Activated CD8-positive, alpha-beta T cell treated with anti-CD3 and anti-CD28 coated beads, Interleukin-2, amount 10 ng/mL, durations not matched to agents 7 days and 5 days (primary cell): ENCODE measurements at places on chromosomes 2 and 18.

DNA sequence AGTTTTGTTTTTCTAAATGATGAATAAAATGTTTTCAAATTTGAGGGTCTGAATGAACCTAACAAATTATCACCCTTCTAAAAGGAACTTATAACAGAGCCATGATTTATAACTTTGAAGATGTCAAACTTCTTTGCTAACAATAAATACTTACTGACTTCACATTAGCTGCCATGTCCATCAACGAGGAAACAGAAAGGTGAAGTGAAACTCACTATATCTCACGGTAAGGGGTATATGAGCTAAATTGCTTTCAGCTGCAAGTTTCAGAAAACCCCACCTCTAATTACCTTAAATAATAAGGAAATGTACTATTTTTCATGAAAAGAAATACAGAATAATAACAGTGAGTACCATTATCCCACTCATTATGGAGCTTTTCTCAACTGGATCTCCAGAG is 350.8 kb upstream of the NT5C1B start:
- DNase-seq = no peak

DNA sequence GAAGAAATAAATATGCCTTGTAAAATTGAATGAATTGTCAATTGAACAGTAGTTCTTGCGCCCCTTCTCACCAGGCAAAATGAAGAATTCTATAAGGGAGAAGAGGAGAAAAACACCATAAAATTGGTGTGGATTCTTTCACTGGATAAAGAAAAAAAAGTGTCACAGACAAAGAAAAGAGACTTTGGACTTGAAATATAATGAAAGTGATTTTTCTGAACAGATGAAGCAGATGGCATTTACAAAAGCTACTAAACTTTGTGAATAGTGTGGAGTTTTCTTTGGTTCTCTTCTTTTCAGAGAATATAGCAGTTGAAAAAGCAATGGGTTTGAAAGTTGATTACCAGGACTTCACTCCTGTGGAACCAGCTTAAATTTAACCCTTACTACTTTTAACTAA is 945.7 kb downstream of the DSC3 start:
- no peak for DNase-seq

DNA sequence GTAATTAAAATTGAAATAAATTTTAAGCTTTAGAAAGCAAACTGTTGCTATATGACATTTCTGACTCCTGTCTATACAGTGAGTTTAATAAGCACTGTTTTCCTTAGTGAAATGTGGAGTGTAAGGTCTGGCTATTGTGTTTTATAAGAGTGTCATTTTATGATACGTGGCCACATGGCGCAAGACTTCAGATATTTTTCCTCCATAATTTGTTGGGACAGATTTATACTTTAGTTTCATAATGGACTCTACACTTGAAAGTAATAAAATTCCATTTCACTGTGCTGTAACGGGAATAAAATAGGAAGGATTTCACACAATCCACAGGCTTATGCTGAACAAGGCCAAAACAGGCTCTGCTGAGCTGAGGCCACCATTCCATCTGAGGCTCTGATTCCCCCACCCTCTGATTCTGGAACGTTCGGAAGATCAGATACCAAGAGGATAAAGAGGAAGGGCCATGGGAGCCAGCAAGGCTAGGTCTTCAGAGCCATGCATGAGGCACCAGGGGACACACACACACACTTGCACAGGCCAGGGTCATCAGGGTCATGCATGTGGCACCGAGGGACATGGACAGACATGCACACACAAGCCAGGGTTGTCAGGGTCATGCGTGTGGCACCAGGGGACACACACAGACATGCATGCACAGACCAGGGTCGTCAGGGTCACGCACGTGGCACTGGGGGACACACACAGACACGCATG is 35.6 kb downstream of the HDAC4 start:
- no peak for DNase-seq

GRCh38 chr2:7014174-7014640 is 97.0 kb downstream of the RNF144A start:
- peak; percentile 32 for DNase-seq

DNA sequence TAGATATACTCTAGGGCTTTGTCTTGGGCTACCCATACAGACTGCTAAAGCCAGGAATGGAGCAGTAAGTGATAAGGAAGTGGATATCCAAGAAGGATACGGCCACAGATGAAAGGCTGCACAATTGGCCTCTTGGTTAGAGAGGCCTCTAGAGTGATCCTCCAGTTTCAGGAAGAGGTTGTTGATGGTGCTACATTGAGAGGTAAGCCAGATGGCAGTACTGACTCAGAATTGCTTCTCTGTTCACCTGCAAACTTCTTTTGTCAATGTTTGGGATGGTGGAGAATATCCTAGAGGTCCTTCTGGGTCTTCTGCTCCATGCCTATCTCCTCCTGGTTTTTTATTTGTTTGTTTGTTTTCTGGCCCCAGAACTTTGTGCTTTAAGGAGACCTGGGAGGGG is 226.8 kb upstream of the LRRTM1 start:
- no peak for DNase-seq

- DNase-seq = no peak
These were observed 51.8 kb upstream of the CCDC150 start for GRCh38 chr2:196587739-196588138.

DNA sequence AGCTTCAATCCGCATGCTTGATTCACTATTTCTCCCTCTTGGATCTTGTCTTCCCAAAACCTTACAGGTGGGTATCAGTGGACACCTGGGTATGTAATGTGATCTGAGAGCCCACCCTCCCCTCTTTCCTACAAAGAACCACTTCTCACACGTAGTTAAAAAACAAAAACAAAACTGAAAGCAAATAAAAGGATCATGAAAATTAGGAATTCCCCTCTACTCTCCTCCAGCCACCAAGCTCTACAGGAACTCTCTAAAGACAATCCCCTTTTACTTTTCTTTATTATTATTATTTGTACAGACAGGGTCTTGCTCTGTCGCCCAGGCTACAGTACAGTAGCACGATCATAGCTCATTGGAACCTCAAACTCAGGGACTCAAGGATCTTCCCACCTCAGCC is 40.8 kb upstream of the MYO1B start:
- DNase-seq = peak; percentile 19

DNA sequence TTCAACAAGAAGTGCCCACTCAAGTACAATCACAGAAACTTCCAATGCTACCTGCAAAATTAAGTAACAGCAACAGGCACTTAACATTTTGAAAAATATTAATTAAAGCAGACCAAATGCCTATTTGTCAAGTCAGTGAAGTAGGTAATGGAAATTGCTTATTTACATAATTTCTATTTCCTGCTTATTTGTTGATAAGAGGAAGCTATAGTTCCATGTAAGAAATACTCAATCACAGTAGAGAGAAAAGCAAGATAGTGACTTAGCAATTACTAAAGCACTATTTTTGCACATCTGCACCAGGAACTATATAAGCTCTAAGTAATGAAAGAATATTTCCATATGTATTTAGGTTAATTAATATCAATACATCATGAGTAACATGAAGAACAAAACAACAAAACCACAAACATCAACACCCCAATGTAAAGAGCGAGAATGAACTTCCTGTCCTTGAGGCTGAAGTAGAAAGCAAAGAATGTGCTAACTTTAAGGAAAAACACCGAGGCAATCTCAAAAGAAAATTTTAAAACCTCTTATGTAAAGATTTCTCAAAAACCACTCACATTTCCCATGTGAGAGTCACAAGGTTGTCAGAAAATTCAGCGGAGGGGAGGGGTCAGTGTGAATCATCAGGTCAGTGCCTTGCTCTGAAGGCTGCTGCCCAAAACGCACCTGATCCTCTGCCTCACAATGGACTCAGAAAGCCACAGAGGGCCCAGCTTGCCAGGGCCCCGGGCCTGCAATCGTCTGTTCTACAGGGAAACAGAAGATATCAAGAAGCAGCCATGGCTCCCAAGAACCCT is 12.5 kb downstream of the NPC1 start:
- DNase-seq = peak; percentile 46

- DNase-seq = no peak
These were observed 11.6 kb downstream of the HNRNPLL start for GRCh38 chr2:38591152-38591551.

GRCh38 chr2:720842-721241 is 43.6 kb upstream of the TMEM18 start:
- no peak for DNase-seq

GRCh38 chr2:138441916-138442315 is 59.7 kb upstream of the SPOPL start:
- no peak for DNase-seq

DNA sequence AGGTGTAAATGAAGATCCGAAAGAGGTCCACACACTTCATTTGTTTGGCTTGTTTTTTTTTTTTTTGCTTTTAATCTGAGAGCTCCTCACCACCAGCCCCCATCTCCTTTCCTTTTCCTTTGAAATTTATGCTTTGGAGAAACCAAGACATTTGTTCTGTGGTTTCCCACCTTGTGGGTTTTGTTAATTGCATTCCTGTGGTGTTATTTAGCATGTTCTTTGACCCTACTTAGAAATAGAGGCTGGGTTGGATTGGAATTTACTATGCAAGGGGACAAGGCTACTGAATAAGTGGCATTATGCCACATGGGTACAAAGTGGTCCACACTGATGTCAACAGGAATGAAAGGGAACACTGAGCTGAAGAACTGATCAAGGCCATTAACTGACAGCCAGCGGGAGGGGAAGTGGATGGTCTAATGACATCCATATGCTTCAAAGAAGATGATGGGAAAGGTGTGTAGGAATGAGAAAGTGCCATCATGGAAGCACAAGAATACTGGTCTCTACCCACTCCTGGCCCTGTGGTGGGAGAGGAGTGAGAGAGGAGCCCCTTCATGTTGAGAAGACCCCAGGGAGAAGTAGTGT is 8.9 kb downstream of the CCL20 start:
- no peak for DNase-seq

DNA sequence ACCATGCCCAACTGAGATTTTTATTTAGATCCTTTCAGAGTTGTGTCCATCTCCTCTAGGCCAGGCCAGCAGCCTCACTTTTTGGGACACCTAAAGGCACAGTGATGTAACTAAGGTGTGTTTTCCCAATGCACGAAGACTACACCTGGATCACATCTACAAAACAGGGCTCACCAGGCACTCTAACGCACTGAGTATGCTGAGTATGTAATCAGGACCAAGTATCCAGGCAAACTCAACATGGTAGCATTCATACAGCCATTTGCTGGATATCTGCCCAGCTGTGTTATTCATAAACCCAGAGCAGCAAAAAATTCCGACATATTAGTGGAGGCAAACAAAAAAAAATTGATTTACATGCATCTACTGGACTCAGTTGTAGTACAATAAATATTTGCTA is 33.8 kb downstream of the LPIN2 start:
- no peak for DNase-seq

- DNase-seq = no peak
These were observed 13.7 kb upstream of the ST3GAL5 start for GRCh38 chr2:85902496-85902895.

- DNase-seq = no peak
These were observed 394.3 kb upstream of the ETAA1 start for GRCh38 chr2:67002618-67003371.

GRCh38 chr2:190465060-190465459 is 56.9 kb downstream of the MFSD6 start:
- DNase-seq = no peak

DNA sequence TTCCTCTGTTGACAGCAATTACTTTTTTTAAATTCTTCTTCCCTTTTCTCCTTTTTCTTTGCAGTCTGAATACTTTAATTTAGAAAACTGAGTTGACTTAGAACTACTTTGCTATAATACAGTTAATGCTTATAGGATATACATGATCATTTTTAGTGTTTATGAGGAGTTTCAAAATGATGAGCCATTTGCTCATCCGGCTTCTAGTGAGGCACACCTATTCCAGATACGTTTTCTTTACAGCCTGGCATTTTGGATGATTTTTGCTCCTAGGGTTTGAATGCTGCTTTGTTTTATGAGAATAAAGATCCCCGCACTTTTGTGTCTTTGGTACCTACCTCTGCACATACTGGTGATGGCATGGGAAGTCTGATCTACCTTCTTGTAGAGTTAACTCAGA is 52.8 kb downstream of the EIF5B start:
- no peak for DNase-seq

DNA sequence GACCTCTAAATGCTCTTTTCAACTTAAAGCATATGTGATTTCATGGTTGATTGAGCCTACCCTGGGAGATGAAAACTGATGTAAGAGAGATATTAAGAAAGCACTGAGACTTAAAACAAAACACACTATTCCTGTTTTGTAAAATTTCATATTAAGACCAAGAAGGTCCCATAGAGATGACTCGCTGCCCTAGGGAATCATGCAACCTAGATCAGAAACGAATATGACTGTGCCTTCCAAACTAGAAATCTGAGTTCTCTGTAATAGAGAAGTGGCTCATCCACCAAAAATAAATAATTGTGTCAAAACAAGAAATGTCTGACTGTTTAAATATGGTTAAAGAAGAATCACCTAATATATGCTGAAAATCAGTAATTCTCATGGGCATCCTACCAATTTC is 776.8 kb upstream of the SOX11 start:
- DNase-seq = no peak

DNA sequence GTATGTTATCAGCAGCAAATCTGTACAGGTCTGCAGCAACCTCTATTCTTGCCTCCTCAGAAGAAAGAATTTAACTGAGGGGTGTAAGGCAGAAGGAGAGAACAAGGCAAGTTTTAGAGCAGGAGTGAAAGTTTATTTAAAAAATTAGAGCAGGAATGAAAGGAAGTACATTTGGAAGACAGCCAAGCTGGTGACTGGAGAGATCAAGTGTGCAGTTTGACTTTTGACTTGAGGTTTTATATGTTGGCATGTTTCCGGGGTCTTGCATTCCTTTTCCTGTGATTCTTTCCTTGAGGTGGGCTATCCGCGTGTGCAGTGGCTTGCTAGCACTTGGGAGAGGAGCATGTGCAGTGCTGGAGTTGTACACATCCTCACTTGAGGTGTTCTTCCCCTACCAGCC is 16.5 kb upstream of the CERS6 start:
- DNase-seq = no peak

GRCh38 chr2:57891086-57891712 is 155.4 kb upstream of the VRK2 start:
- DNase-seq = no peak

- no peak for DNase-seq
These were observed 36.2 kb downstream of the CCDC178 start for GRCh38 chr18:33404244-33404873.

DNA sequence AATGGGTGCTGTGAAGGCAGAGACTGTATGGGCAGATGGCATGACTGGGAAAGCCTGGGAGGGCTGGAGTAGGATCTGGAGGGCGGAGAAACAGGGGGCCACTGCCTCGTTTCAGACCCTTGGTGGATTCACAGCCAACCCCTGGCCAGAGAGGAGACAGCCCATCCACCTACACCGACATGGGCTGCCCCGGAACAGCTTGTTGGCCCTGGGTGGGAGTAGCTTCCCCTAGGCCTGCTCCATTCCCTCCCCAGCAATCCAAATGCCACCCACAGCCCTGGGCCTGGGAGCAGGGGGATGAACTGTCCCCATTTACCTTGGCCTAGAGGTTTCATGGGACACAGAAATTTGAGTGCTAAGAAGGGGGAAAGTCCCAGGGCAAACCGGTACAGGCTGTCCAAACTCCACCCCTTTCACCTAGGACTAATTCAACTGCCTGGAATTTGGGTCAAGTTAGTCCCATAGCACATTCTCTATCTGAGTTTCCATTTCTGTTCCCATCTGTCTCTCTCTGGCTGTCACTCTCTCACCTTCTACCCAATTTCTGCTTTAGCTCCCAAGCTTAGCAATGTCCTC is 37.0 kb downstream of the LBH start:
- DNase-seq = no peak
